Stimulated activated CD4-positive, alpha-beta T cell treated with anti-CD3 and anti-CD28 coated beads, TNF-alpha, amount 100 ng/mL, for 1 hour (primary cell): ENCODE measurements at places on chromosomes 2 and 18.

- DNase-seq: no peak
Measured at GRCh38 chr18:12345491-12346239, 31.4 kb downstream of the AFG3L2 start.

- DNase-seq: no peak
Measured at GRCh38 chr18:12066910-12067511, 26.6 kb upstream of the ANKRD62 start.

DNA sequence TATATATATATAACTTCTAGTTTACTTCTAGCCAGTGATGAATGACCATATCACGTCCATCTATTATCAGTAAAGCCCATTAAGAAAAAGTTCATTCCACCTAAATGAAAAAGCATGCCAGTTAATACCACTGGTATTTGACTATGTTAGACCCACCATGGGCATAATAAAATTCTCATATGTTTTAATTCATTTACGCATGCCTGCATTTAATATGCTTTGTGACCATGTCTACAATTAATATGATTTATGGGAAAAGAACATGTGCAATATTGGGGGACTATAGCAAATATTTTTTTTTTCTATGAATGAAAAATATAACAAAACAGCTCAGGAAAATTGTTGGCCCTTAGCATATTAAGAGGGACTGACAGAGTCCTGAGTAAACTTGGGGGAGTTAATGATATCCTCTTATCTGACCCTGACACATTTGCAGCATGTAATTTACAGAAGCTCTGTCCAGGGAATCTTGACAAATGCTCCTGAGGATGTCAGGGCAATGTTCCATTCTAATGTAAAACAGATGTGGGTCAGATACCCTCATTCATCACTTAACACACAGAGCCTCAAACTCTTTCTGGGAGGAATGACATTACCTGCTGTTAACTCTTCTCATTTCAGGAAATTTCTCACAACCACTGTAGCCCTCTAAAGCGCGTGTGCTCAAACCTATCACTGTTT lies 90.6 kb downstream of the PAX3 start:
- no peak for DNase-seq

- DNase-seq: no peak
Measured at GRCh38 chr2:237737196-237737865, 61.2 kb upstream of the RBM44 start.

GRCh38 chr2:241933179-241933911 lies 63.8 kb downstream of the RTP5 start:
- DNase-seq: no peak

DNA sequence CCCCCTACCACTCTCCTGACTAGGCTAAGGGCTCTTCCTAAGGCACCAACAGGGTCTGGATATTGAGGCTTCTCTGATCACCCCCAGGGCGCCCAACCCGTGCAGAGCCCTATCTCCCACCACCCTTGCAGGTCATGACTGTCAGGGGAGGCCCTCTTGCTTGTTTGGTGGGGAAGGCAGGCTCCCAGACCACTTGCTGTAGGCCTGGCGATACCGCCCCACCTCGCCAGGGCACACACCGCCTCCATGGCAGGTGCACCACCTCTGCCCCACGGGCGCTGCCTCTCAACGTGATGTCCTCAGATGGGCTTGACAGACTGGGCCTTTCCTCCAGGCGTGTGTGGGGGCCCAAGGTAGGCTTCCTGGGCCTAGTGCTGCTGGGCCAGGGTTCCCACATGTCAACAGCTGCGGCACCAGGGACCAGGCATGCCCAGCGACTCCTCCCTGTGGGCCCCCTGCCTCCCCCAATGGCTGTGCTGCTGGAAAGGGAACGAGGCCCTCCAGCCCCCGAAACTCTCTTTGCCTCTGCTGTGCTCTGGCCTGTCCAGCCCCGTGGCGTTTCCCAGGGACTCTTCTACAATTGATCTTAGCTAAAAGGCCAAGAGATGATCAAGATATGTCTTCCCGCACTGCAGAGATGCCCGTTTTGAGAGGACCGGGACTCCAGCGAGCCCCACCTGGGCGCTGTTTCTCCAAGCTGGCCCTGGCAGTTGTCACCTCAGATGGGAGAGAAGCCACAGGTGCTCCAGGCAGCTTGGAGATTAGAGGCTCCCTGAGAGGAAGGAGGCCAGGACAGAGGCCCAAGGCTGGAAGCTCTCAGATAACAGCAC lies 7.5 kb downstream of the NPPC start:
- no peak for DNase-seq
